Endothelial cell of coronary artery (primary cell): ENCODE measurements at places on chromosomes 2 and 18. TPM values are rescaled to one million over a fixed set of nuclear protein-coding genes. Genes with fewer than 3 reads are reported as not detected.

The DCDC2C gene
- total RNA-seq, result not detected in 2 replicates

The MDH1B gene
- total RNA-seq, result 0.28 and 0.72 TPM in 2 replicates

The RTP5 gene
- not detected in 2 replicates for total RNA-seq

The C2orf80 gene
- not detected in 2 replicates for total RNA-seq

The SNED1 gene
- 11.2 and 23.2 TPM in 2 replicates for total RNA-seq

The OXER1 gene
- total RNA-seq, result not detected in 2 replicates

The FAM98A gene
- total RNA-seq, result 33.2 and 33.4 TPM in 2 replicates

The GALNT3 gene
- total RNA-seq, result 0.09 TPM in 2 replicates

The GPR17 gene
- total RNA-seq, result not detected in 2 replicates

The LIMS2 gene
- 9.4 and 22.1 TPM in 2 replicates for total RNA-seq

The RAX gene
- not detected in 2 replicates for total RNA-seq

The CCDC195 gene
- not detected in 2 replicates for total RNA-seq

The PLCD4 gene
- total RNA-seq, result 0.85 and 1.6 TPM in 2 replicates

The RFX8 gene
- 0.28 and 0.81 TPM in 2 replicates for total RNA-seq

The FBXO15 gene
- 0.09 and 0.38 TPM in 2 replicates for total RNA-seq

The ASIC4 gene
- not detected in 2 replicates for total RNA-seq

The OTOS gene
- total RNA-seq, result not detected in 2 replicates

The DQX1 gene
- total RNA-seq, result 0.09 TPM in 1 of 2 replicates, not detected in the other

The DCC gene
- total RNA-seq, result under 0.01 TPM in 1 of 2 replicates, not detected in the other

The GKN2 gene
- total RNA-seq, result 0.18 TPM in 1 of 2 replicates, not detected in the other

The XIRP2 gene
- total RNA-seq, result 0.09 TPM in 1 of 2 replicates, not detected in the other

The ANKRD36B gene
- total RNA-seq, result 34.2 and 37.2 TPM in 2 replicates

The GYPC gene
- total RNA-seq, result 5.1 and 5.8 TPM in 2 replicates

The ABCB11 gene
- 0.18 and 0.56 TPM in 2 replicates for total RNA-seq
